ENCODE measurements at places on chromosomes 13 and 19.

DNA sequence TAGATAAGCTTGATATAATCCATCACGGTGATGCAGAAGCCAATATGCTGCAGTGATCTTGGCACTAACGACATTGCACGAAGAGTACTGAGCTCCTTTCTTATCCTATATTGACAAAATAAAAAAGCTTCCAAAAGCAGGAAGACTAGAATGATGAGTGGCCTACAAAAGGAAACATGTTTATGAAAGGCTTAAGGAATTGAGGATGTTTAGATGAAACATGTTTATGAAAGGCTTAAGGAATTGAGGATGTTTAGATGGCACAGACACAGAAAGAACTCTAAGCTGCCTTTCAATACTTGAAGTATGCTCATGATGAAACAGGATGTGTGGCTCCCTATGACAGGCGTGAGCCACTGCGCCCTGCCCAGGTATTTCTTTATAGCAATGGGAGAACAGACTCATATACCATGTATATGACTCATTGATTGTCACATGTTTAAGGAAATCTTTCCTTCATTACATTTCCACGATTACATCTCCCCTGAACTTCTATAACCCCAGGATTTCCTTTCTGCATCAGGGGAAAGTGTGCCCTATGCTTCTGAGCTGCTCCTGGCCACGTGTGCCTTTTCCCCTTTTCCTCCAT, 690.8 kb upstream of the ARGLU1 start:
- no peak for DNase-seq

- no peak for DNase-seq
These were observed 550.7 kb upstream of the SLITRK5 start for GRCh38 chr13:87120476-87120875.

GRCh38 chr13:26831336-26831908, 70.8 kb upstream of the GPR12 start:
- DNase-seq, result no peak

DNA sequence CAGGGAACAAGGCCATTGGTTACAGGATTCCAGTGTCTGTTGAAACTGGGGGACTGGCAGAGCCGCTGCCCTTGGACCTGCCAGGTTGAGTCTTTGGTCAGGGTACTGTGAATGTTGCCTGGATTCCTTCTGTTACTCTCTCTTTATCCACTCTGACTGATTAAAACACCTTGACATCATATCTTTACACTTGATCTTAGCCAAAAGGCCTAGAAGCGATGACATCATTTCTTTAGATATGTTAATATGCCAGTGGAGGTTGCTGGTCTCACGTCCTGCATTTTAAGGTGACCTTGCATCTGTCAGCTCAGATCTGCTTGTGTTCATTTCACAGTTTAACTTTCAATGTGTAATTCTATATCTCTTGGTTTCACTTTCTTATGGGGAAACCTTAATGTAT, 9.2 kb downstream of the GPATCH1 start:
- no peak for DNase-seq

GRCh38 chr19:38666663-38667511, 19.4 kb downstream of the ACTN4 start:
- DNase-seq, result peak; percentile 26

DNA sequence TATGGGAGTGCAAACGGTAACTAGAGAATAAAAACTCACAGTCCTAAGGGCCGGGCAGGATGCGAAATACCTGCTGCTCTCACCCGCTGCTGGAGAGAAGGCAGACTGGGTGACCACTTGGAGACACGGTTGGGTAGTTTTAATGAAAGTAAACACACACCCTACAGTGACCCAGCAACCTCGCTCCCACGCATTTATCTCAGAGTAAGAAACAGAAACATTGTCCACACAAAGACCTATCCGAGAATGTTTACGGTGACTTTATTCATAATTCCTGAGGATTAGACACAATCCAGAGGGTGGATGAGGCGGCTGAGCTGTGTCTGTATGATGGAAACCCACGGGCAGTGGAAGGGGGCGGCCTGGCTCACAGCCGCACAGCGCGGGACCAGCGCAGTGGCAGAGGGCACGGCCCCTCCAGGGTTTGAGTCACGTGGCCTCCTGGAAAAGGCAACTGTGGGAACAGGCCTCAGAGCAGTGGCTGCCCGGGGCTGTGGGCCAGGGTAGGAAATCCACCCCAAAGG, 73.5 kb upstream of the C13orf46 start:
- DNase-seq, result no peak

DNA sequence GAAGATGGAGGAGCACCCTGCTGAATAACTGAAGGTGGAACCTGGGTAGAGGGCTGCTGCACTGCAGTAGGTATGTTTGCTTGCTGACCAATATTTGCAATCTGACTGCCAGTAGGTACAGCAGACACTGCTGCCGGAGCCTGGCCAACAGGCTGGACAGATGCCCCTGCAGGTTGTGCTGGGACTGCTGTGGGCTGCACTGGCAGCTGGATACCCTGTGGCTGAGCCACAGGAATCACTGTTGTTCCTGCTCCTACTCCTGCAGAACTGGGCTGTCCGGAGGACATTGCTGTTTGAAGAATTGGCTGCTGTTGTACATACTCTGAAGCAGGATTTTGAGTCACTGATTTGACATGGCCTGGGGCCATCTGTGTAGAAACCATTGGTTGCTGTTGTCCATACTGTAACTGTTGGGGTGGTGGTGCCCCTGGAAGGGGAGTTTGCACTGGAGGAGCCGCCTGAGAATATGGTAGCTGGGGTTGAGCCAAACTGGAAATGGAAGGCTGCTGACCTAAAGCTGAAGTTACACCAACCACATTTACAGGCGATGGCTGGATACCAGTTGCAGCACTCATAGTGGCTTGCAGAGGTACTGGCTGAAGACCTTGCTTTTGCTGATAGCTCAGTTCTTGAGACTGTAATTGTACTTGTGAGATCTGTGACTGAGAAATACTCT, 2.2 kb downstream of the TSC22D1 start:
- no peak for DNase-seq

DNA sequence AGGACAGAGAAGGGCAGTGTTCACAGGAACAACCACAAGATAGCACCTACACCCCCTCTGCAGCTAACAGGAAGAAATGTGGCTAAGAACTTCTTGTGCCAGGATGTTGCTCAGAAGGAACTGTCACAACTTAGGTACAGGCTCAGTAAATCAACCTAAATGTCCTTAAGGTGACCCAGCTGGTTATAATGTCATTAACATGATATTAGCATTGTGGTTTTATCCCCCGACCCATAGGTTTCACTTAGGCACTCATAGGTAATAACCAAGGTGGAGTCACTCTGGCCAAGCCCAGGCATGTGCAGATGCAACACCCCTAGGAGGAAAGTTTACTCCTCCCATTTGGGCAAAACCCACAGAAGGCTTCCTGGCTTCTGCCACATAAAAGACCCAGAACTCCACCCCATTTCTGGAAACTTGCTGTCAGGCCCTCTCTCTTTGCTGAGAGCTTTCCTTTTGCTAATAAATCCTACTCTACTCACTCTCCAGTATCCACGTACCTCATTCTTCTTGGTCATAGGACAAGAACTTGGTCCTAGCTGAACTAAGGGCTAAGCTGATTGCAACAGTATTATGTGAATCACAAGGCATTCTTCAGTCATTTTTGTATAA, 951.3 kb downstream of the SLITRK5 start:
- peak; percentile 59 for DNase-seq

DNA sequence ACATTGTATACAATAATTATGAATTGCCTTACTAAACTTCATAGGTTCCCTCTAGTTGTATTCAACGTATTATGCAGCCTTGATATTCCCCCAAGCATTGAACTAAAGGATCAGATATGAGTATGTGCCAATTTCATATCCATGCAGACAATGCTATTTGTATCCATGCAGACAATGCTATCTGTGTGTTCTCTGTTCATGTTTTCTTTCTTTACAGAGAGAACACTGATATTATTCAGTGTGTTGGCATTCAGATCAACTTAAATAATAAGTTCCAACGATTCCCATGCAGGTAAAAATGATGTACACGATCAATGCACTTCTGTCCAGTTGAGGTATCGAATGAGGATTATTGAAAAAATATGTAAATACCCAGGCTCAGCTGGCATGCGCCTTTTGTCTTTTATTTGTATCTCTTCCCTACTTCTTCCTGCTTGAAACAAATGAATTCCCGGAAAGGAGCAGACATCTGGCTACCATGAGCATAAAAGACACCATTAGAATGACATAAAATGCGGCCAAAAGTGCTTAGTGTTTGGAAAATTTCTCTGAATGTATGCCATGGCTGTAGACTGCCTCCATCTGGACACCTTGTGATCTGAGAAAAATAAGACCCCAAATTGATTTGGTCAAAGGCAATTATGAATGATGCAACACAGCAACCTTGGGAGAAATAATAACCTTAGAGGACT, 731.5 kb downstream of the SLITRK1 start:
- DNase-seq, result no peak

DNA sequence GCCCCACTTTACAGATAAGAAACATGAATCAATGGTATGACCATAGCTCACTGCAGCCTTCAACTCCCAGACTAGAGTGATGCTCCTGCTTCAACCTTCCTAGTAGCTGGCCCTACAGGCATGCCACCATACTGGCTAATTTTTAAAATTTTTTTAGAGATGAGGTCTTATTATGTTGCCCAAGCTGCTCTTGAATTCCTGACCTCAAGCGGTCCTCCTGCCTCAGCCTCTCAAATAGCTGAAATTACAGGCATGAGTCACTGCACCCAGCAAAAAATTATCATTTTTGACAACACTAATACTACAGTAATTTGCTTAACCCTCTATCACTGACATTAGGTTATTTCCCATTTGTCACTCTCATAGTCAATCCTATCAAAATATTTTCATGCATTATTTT, 14.7 kb downstream of the CAB39L start:
- no peak for DNase-seq

All from NK-92 treated with Interleukin-12 subunit alpha and Interleukin-12 subunit beta, amount 100 ng/mL, for 24 hours (cell line).